NCI-H748 treated with DMSO at 0.1 percent for 48 hours (cell line): ENCODE measurements at places on chromosomes 7 and 10.

DNA sequence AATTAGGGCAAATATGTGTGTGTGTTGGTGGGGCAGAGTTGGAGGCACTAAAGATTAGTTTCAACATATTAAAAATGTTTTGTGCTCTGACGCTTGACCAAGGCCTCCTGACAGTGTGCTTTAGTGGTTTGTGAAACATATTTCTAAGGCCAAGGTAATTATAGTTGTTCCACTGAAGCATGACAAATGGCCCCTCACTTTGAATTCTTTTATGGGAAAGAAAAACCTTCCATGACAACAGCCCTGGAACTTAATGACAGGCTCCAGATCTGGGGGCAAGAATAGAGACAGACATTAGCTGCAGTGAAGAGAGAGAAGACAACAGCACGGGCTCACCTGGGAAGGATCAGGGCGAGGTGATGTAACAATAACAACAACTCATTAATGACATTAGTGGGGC, 155.8 kb downstream of the CHN2 start:
- DNase-seq: peak; percentile 59

DNA sequence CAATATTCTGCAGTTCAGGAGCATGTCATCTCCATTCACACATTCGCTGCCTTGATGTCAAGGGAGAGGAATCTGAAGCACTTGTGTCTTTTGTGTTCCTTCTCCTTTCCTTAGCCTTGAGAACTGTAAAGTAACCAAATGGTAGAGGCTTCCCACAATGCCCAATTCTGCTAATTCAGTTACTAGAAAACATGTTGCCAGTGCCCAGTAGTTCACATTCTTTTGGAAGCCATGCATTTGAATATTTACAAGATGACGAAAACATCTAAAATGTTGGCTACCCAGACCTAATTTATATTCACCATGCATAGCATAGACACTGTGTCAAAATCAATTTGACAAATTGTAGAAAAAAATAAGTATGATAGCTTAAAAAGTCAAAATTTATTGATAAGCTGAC, 852.7 kb upstream of the PHF14 start:
- no peak for DNase-seq

DNA sequence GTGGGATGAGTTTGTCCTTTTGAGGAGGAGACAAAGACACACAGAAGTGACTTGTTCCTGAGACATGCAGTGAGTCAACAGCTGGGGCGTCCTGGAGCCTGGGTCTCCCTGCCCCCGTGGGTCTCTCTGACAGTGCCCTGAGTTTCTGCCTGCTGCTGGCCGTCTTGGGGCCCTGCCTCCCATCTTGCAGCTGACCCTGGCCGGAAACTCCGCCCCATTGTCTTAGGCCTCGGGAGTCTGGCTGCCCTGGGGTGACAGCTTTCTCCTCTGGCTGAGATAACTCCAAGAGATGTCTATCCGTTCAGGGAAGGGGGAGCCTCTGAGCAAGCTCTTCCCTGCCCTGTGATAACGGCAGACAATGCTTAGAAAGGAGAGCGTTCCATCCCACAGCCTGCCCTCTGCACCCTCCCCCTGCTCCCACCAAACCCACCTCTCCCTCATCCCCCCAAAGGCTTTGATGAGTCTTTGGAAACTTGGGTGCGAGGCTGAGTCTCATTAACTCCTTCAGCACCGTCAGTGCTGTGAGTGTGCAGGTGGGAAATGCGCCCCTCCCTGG, 69.5 kb upstream of the PODXL start:
- no peak for DNase-seq

- DNase-seq: no peak
Measured at GRCh38 chr7:98686466-98687080, 69.5 kb downstream of the NPTX2 start.

DNA sequence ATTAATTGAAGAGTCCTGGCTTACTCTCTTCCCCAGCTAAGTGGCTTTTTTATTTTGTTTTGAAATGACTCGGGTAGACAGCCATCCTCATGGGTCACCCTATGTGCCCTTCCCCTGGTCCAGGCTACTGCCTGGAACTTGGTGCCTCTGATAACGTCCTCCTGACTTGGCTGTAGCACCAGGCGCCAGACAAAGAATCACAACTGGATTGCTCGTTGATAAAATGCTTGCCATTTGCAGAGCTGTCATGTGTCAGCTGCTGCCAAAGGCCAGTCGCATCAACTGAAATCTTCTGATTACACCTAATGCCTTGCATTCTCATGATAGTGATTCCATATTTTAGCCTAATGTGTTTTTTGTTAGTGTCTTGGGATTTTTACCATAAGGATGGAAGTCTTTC, 27.4 kb upstream of the ABLIM1 start:
- DNase-seq: no peak

GRCh38 chr7:80087771-80088170, 46.9 kb upstream of the GNAI1 start:
- DNase-seq: no peak
